ENCODE measurements at places on chromosomes 6 and 20. TPM values are rescaled to one million over a fixed set of nuclear protein-coding genes. Genes with fewer than 3 reads are reported as not detected.

- H3K27me3 ChIP-seq, result no peaks in the 10 kb centered on the region
- H3K36me3 ChIP-seq, result no peaks in the 10 kb centered on the region
- H3K4me1 ChIP-seq, result no peaks in the 10 kb centered on the region
- no peak overlapping the region for H3K4me3 ChIP-seq
- DNase-seq, result no peak
These were observed 89.6 kb upstream of the TOX2 start for GRCh38 chr20:43825051-43825402.

Gene RIMS4
- total RNA-seq, result not detected

- H3K4me3 ChIP-seq, result no peak overlapping the region
- no peak for DNase-seq
- H3K27ac ChIP-seq, result no peak overlapping the region
- no peaks in the 10 kb centered on the region for H3K36me3 ChIP-seq
- no peaks in the 10 kb centered on the region for H3K4me1 ChIP-seq
- H3K27me3 ChIP-seq, result no peaks in the 10 kb centered on the region
These were observed 154.9 kb upstream of the GJE1 start for GRCh38 chr6:141977782-141978181.

DNA sequence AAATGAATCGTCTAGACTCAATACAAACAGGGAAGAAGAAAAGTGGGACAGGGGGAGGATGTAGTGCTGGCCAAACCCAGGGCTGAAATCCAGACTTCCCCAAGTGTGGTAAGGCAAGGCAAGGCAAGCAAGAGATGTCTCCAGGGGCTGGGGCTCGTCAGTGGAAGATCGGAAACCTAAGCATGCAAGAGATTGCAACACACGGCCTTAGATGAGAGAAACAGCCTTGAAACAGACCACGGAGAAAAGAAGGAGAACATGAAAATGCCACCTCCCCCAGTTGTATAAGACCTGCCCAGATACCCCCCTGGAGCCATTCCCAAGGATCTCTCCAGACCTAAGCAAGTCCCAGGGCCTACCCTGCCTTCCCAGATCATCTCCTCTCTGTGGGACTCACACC is 20.0 kb downstream of the VEGFA start:
- H3K27ac ChIP-seq, result no peak overlapping the region
- peaks cover 2% of the 10 kb centered on the region for H3K27me3 ChIP-seq
- H3K4me3 ChIP-seq, result no peak overlapping the region
- no peak for DNase-seq
- no peaks in the 10 kb centered on the region for H3K4me1 ChIP-seq

Gene LHFPL5
- not detected for total RNA-seq

DNA sequence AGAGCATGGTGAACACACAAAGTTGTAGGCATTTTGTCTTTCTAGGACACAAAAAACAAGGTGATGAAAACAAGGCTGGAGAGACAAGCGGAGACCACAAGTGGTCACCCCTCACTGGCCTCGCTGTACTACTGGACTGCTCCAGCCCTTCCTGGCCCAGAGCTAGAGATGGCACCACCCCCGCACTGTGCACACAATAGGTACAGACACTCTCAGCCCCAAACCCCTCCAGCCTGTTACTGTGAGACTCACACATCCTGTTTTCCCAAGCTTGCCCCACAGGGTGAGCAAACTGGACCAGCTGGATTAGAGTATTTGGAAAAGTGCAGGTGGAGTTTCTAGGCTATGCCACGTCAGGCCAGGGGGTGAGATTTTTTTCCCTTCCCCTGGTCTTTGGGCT is 8.4 kb upstream of the ZSWIM1 start:
- DNase-seq, result no peak
- no peaks in the 10 kb centered on the region for H3K27me3 ChIP-seq
- peaks cover 6% of the 10 kb centered on the region for H3K36me3 ChIP-seq
- no peak overlapping the region for H3K4me3 ChIP-seq
- no peak overlapping the region for H3K27ac ChIP-seq
- no peaks in the 10 kb centered on the region for H3K4me1 ChIP-seq

DNA sequence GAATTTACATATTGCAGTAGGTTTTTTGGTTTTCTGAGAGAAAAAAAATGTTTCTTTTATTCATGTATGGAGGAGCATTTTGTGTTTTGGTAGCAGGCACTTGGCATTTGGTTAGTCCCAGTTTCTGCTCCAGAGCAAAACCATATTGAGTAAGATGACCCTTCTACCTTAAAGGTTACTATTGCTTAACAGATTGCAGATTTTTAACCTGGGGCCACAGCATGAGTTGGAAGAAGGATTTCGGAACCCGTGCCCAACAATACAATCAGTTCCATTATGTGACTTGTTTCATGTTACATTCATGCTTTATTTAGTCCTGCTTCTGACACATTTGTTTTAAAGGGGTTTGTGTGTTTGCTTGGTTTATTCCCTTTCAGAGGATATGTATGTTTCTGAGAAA is 496.3 kb downstream of the TFAP2B start:
- H3K27ac ChIP-seq, result no peak overlapping the region
- no peaks in the 10 kb centered on the region for H3K4me1 ChIP-seq
- no peak overlapping the region for H3K4me3 ChIP-seq
- H3K36me3 ChIP-seq, result no peaks in the 10 kb centered on the region
- DNase-seq, result no peak

- no peak for DNase-seq
- H3K36me3 ChIP-seq, result no peaks in the 10 kb centered on the region
- no peak overlapping the region for H3K4me3 ChIP-seq
- no peaks in the 10 kb centered on the region for H3K4me1 ChIP-seq
These were observed 58.5 kb upstream of the BEND3 start for GRCh38 chr6:107173779-107174178.

Gene ZNF334
- 0.19 TPM for total RNA-seq

Gene LTB
- total RNA-seq, result 244 TPM

Gene TNNC2
- total RNA-seq, result 1.2 TPM

Gene ZBTB46
- 0.08 TPM for total RNA-seq

- H3K4me1 ChIP-seq, result peaks cover 7% of the 10 kb centered on the region
- no peaks in the 10 kb centered on the region for H3K36me3 ChIP-seq
- H3K27me3 ChIP-seq, result no peaks in the 10 kb centered on the region
- H3K27ac ChIP-seq, result no peak overlapping the region
These were observed 202.8 kb downstream of the CD83 start for GRCh38 chr6:14320332-14320731.

DNA sequence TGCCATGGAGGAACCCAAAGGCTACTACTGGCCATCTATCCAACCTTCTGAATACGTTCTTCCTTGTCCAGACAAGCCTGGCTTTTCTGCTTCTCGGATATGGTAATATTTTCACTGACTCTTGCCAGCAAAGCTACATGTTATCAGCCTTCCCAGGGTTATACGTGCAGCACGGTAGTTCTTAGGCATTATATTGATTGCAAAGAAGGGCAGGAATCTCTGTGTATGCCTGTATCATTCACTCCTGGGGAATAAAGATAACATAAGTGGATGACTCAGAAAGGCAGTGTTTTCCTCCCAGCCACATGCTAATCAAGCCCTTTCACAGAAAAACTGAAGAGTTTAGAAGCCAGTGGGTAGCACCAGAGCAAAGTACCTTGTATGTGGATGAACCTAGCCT is 98.7 kb downstream of the ADGRG6 start:
- no peaks in the 10 kb centered on the region for H3K27me3 ChIP-seq
- no peaks in the 10 kb centered on the region for H3K4me1 ChIP-seq
- no peaks in the 10 kb centered on the region for H3K36me3 ChIP-seq
- H3K27ac ChIP-seq, result no peak overlapping the region
- no peak overlapping the region for H3K4me3 ChIP-seq
- DNase-seq, result no peak

DNA sequence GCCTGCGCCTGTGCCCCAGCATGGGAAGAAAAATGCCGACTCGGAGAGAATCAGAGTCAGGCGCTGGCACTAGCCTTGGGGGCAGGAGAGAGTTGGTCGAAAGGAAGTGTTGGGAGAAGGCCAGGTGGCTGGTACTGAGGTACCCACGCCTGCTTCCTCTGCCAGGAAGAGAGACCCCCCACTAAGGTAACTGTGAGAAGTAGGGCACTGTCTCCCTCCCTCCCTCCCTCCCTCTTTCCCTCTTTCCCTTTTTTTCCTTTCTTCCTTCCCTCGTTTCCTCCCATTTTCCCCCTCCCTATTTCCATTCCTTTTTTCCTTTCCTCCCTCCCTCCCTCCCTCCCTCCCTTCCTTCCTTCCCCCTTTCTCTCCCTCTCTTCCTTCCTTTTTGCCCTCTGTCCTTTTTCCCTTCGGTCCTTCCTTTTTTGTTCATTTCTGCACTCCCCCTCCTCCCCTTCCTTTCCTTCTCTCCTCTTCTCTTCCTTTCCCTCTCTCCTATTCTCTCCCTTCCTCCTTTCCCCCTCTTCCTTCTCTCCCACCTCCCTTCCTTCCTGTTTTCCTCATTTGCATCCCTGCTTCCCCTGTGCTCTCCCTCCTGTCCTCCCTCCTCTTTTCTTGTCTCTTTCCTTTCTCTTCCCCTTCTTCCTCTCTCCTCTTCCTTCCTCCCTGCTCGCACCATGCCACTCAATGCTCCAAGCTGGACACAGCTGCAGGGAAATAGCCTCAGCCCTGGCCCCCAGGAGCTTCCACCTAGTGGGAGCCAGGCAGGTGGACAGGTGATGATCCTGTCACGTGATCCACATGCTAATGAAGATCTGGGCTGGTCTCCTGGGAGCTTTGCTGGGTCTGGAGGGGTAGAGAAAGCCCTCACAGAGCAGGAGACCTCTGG is 148.0 kb downstream of the DHX35 start:
- peaks cover 21% of the 10 kb centered on the region for H3K27me3 ChIP-seq
- H3K27ac ChIP-seq, result no peak overlapping the region
- H3K4me3 ChIP-seq, result no peak overlapping the region

Gene PABPC1L
- 27.5 TPM for total RNA-seq

DNA sequence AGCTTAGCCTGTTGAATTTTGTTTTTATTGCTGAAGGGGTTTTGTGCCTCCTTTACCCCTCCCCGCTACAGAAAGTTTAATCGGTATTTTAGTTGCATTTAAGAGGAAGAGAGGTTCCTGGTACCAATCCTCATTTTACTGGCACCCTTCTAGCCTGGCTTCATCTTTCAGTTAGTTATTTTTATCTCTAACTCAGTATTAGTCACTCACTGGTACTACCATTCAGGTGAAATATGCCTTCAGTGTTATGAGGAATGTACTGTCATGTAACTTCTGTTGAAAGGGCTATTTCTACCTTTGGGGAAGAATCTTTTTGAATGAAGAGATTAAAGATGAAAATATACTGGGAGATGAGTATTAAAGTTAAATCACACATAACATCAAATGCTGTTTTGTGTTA is 211.8 kb downstream of the CDKAL1 start:
- no peak overlapping the region for H3K4me3 ChIP-seq
- no peaks in the 10 kb centered on the region for H3K4me1 ChIP-seq
- H3K27me3 ChIP-seq, result no peaks in the 10 kb centered on the region

DNA sequence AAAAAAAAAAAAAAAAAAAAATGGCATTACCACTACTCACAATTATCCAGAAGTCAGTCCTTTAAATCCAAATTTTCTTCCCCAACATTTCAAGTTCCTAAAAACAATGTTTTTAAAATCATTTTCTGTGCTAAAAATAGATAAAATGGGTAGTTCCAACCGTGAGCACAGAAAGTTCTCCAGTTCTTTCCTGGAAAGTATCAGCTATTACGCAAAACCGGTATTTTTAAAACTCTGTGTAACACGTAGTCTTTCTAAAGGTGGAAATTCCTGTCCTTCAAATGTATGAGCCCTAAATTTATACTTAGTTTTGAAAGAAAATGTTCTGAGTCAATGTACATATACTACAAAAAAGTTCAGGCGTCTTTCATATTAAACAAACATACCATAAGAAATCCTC is 83.5 kb upstream of the SCAF8 start:
- H3K4me3 ChIP-seq, result no peak overlapping the region
- H3K36me3 ChIP-seq, result no peaks in the 10 kb centered on the region
- H3K4me1 ChIP-seq, result no peaks in the 10 kb centered on the region
- no peak overlapping the region for H3K27ac ChIP-seq

Gene PROKR2
- total RNA-seq, result not detected

DNA sequence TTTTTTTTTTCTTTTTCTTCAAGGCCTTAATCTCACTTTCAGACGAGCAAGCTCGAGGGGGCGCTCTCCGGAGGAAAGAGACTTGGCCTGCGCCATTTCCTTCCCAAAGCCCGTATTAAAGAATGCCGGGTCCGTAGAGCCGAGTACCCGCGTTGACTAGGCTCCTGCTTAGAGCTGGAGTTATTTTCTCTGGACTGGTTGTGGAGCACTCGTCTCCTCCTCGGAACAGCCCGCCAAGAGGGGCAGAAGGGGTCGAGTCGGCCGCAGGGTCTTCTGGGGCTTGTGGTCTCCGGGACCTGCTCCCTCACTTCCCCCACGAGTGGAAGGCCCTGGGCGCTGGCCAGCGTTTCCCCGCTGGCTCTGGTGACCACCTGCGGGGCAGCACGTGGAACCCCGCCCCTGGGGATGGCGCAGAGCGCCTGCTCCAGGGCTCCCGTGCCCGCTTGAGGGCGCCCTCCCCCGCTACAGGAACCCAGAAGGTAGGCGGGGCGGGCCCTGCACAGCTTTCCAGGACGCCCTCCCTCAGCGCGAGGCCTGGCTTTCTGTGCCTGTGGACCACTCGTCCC is 2.7 kb upstream of the MEI4 start:
- no peak overlapping the region for H3K4me3 ChIP-seq
- H3K27me3 ChIP-seq, result peaks cover 5% of the 10 kb centered on the region
- no peak overlapping the region for H3K27ac ChIP-seq

Gene SALL4
- total RNA-seq, result 0.05 TPM

Gene DNAH8
- total RNA-seq, result 0.03 TPM

Gene SRXN1
- 1.4 TPM for total RNA-seq

DNA sequence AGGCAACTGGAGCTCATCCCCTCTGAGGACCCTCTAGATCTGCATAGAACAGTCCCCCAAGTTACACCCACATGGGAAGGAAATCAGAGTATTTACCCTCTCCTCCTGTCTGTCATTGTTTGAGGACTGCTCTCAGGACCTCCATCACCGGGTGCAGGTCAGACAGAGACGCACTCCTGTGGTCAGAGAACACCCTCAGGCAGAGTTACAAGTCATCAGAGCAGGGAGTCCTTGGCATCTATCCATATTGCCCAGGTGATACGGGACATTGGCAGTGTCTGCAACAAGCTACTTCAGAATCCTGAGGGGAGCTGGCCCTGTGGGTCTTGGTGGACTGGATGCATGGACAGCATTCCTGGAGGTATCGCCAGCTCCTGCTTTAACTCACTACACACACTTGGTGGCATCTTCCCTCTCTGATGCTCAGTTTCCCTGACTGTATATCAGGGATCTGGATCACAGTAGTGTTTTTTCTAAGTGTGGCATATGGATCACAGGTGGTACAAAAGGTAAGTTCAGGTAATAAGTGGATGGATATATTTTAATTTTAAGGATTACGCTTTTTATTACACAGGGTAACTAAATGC is 15.1 kb upstream of the ISM1 start:
- H3K4me1 ChIP-seq, result no peaks in the 10 kb centered on the region
- no peak overlapping the region for H3K4me3 ChIP-seq
- no peak for DNase-seq
- no peaks in the 10 kb centered on the region for H3K27me3 ChIP-seq

Measured in CD4-positive, alpha-beta T cell (primary cell).